NCI-H524 treated with DMSO at 0.1 percent for 48 hours (cell line): ENCODE measurements at places on chromosomes 11 and 22.

GRCh38 chr22:44891293-44891747 lies 118.5 kb downstream of the PHF21B start:
- DNase-seq, result no peak

GRCh38 chr11:45603946-45604682 lies 61.3 kb downstream of the CHST1 start:
- DNase-seq, result no peak

DNA sequence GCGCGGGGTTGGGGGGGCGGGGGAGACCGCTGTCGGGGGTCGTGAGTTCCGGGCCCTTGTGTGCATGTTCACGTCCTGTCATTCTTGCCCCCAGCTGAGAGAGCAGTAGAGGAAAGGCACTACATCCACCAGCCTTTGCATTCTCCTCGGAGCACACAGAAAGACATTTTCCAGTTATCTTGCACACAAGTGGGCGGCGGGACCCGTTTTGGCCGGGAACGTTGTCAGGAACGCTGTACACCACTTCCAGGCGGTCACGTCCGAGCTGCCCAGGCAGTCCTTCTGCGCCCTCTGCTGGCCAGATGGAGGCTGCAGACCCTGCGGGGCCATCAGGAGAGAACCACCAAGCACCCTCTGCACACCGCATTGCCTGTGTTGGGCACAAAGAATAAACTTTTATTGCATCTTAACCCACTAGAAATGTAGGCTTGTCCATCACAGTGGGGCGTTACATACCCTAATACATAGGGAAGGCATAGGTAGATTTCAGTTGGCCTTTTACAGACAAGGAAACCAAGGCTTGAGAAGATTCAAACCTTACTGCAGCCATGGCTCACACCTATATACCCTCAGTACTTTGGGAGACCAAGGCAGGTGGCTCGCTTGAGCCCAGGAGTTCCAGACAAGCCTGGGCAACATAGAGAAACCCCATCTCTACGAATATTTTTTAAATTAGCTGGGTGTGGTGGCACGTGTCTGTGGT lies 2.8 kb upstream of the CDKN1C start:
- DNase-seq, result no peak

DNA sequence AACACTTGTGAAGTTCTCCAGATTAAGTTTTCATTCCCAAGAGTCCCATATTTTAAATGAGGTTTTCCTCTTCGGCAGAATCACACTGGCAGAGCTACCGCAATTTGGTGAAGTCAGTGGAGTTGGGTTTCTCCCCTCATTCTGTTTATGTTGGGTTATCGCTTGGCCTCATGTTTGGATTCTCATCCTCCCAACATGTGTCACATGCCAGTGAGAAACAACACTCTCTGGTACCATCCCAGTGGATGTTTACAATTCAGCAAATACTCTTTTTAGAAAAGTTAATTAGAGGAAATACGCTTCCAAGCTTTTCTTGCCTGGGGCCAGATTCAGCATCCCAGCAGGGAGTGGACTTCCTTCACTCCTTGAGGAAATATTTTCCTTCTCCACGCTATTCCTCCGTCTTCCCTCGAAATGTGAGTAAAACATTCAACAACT lies 2.1 kb downstream of the PAMR1 start:
- no peak for DNase-seq

DNA sequence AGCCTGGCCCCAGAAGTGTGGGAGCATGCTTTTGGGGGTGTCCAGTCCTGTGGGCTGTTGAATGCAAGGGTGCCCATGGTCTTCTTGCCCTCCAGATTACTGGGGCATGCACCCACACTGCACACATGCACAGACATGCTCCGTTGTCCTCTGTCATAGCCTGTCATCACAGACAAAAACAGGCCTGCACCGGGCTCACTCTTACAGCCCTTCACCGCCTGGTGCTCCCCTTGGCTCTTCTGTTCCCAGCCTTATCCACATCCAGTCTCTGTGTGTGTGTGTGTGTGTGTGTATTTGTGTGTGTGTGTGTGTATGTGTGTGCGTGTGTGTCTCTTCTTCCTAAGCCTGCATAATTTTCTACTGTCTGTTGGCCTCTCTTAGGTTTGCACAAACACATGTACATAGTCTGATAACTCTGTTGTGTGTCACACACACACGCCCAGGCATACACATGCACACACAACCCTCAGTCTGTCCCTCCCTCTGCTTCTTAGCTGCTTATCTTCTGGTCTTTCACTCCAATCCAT lies 23.4 kb upstream of the NECTIN1 start:
- no peak for DNase-seq

GRCh38 chr11:115660030-115660805 lies 156.0 kb upstream of the CADM1 start:
- peak; percentile 71 for DNase-seq

DNA sequence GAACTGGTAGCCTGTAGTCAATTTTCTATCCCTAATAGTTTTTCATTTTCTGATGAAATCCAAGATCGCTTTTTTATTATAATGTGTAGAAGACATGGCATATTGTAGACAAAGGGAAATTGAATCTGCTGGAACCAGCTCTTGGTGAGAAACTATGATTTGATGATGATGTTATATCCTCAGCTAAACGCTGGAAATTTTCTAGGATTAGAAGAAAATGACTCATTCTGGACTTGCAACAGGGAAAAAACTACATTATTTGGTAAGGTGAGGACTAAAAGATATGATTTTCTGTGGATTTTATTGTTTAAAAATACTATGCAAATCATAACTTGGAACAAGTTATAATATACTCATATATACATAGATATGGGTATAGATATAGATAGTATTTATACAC lies 14.1 kb upstream of the PGM2L1 start:
- DNase-seq, result no peak

DNA sequence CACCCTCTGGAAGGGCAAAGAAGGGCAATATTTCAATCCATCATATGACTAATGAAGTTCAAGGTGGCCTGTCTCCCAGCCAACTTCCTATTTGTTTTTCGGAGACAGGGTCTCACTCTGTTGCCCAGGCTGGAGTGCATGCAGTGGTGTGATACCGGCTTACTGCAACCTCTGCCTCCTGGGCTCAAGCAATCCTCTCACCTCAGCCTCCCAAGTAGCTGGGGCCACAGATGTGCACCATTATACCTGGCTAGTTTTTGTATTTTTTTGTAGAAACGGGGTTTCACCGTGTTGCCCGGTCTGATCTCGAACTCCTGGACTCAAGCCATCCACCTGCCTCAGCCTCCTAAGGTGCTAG lies 13.4 kb downstream of the ABTB2 start:
- DNase-seq, result no peak

GRCh38 chr11:68194675-68195294 lies 18.3 kb downstream of the KMT5B start:
- DNase-seq, result no peak

DNA sequence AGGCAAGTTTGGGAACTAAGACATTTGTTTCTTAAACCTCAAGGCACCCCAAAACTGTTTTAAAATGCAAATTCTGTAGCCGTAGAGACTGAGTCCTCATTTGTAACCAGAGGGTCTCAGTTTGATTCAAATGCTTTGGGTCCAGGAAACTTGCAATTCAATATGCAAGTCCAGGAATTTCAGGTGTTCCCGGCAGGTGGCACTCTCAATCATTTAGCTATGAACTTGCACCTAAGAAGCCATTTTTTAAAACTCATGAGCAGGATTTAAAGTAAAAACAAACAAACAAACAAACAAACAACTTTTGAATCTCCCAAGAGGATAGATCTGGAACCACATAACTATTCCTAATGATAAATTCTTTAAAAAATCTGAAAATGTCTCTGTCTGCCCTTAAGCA lies 8.7 kb upstream of the ABTB2 start:
- no peak for DNase-seq

GRCh38 chr11:116432301-116432700 lies 340.5 kb downstream of the BUD13 start:
- DNase-seq, result no peak

DNA sequence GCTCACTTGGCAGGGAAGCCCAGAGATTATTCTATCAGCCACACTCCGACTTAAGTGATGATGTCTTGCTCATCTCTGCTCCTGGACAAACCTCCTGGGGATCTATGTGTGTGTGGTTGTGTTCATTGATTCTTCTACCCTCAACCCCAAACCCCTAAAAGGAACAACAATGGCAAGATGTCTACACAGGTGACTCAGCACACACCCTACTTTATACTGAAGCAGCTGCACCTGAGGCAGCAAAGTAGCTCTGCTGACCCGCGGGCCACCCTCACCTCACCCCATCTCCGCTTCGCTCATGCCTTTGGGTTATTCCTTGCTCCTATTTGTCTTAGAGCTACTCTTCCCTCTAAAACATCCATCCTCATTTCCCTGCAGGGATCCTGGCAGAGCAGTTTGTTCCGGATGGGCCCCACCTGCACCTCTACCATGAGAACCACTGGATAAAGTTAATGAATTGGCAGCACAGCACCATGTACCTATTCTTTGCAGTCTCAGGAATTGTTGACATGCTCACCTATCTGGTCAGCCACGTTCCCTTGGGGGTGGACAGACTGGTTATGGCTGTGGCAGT lies 38.7 kb downstream of the TMEM45B start:
- no peak for DNase-seq

- DNase-seq, result peak; percentile 15
Observed at GRCh38 chr11:132125988-132126871, 755.8 kb downstream of the NTM start.

GRCh38 chr22:29231971-29232959 lies 26.6 kb downstream of the EMID1 start:
- DNase-seq, result no peak

DNA sequence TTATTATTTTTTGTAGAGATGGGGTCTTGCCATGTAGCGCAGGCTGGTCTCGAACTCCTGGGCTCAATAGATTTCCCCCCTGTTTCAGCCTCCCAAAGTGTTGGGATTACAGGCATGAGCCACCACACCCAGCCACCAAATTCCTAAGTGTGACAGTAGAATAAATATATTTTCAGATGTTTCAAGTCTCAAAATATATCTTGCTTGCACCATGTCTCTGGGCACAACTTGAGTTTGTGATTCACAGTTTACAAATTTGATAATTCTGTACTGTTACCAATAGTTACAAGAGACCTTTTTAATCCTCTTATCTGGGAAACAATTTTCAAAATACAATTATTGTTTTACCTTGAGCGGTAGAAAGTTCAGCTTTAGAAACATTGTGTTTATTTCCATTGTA lies 19.1 kb downstream of the DCPS start:
- DNase-seq, result no peak

DNA sequence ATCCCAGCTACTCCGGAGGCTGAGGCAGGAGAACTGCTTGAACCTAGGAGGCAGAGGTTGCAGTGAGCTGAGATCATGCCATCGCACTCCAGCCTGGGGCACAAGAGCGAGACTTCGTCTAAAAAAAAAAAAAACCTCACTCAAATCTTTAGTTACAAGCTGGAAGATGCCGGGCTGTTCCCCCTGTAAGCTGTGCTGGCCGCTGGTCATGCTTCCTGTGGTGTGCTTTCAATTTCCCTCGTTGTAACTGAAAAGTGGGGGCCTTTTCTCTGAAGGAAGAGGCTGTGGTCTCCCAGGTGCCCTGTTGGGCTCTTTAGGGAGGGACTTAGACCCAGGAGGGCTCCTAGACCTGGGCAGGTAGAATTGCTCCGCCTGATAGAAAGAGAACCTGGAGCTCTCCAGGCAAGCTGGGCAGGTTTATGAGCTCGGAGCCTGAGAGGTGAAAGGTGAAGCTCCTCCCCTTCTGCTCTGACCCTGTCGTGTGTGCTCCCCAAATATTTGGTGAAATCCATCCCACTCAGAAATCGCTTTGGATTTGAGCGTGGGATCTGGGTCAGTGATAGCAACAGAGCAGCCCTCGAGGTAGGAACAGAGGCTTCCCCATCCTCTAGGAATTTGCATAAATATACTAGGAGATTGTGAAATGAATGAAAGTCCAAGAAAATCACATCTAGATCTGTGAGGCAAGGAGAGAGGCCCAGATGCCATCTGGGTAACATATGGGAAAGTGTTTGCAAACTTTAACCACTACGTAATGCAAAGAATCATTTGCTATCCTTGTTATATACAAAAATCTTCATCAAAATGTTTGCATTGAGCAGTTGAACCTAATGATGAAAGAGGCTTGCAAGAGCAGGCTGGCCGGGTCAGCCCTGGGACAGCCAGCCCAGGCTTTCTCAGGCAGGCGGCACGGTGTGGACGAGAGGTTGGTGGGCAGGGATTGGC lies 154.3 kb downstream of the FBXO7 start:
- DNase-seq, result no peak
